ENCODE measurements at places on chromosomes 5 and 9.

GRCh38 chr5:154287136-154287535 lies 96.6 kb downstream of the GALNT10 start:
- DNase-seq, result no peak

- DNase-seq, result no peak
Measured at GRCh38 chr5:56561-57290, 35.2 kb upstream of the PLEKHG4B start.

DNA sequence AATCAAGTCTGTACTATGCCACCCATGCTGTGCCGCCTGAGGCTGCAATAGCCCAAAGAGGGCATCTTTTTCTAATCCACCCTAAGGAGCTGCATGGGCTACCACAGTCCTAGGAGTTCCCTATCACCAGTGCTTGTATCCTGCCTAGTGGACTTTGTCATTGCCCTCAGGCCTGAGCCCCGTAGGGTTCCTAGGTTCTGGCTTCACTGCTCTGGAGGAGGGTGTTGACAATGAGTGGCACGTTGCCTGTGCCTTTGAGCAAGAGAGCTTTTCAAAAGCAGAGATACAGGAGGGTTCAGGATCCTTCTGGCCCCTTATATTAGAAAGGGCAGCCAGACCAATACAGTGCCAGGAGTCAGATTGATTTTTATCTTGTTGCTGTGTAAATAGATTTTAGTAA lies 93.0 kb downstream of the PRDM6 start:
- no peak for DNase-seq

DNA sequence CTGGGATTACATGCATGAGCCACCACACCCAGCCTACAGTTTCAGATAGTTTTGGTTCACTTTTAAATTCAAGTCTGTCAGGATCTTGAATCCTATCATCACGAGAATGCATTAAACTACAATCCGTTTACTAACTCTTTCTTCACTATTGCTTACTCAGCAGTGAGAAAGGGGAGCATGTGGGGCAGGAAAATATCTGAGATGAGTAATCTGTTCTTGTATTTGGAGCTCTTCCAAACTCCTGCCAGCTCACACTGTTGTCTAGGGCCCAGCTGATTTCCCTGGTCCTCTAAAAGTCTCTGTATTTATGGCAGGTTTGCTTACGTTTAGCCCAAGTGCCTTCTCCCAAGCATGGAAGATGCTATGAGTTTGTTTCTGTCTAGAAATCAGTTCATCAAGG lies 152.2 kb downstream of the FGF18 start:
- DNase-seq, result no peak

GRCh38 chr9:134736791-134737497 lies 95.3 kb downstream of the COL5A1 start:
- no peak for DNase-seq

DNA sequence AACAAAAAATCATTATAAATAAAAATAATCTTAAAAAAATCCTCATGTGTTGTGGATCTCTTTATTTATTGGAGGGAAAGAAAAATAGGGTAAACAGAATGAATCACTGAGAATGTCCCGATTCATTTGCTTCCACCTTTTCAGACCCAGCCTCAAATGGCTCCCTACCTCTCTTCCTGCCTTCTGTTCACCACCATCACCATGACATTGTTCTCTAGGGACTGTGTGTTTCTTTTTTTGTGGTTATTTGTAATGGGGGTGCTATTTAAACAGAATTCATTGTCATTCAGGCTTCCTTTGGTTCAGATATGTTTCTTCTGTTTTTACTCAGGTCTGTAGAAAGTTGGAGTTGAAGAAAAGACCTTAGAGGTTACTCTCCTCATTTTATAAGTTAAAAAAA lies 198.2 kb downstream of the KIF4B start:
- no peak for DNase-seq

DNA sequence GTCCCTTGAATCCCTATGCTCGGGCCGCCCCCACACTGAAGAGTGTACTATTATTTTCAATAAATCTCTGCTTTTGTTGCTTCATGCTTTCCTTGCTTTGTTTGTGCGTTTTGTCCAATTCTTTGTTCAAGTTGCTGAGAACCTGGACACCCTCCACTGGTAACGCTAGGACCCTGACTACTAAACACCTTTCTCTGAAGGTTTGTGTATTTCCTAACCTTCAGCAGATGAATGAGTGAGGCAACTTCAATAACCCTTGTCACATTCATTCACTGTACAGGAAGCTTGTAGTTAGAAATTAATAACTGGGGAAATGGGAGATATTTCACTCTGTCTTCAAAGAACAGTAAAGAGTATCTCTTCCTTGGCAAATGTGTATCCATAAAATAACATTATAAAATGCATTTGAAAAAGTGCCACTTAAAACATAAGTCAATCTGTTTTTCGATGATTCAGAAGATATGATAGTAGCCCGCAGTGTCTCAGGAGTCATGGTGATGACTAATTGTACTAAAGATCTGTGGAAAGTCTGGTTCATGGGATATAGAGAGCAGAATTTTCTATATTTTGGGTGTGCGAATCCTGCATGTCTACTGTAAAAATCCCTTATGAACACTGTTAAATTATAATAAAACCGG lies 43.2 kb upstream of the ANKH start:
- no peak for DNase-seq

GRCh38 chr5:55102348-55102747 lies at the start of gene GZMA:
Gene GZMA (plus strand): TSS chr5:55102646. CDS start chr5:55102683, 37 bp downstream.
- no peak for DNase-seq

DNA sequence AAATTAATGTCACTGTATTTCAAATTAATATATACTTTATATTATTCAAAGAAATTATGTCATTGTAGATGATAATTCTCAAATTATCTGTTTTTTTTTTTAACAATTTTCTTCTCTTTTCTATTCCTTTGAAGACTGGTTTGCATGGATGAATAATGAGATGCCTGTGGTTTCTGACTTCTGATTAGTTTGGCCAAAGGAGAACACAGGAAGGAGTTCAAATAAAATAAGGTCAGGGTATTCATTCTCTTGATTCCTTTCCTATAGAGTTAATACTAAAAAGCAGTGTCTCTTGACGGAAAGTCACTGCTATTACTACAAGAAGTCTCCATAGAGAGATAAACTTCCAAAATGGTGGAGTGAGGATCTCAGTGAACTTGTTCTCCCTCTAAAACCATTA lies 279.6 kb upstream of the FTMT start:
- DNase-seq, result no peak

GRCh38 chr5:107508097-107508496 lies 162.6 kb downstream of the EFNA5 start:
- DNase-seq, result no peak

DNA sequence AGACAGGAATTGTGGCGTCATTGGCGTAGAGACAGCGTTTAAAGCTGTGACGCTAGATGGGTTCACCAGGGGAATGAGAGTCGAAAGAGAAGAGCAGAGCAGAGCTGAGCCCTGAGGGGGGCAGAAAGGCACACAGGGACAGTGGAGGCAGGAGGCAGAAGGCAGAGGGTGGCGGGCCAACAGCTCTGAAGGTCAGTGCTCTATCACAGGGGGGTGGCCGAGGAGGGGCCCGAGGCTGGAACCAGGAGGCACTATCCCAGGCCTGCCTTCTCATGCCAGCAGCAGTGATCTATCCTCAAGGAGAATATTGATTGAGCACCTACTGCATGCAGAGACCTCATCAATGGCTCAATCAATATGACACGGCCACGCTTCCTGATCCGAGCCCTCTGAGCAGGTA lies 132.4 kb downstream of the KCNIP1 start:
- no peak for DNase-seq

Measured in activated CD8-positive, alpha-beta memory T cell treated with anti-CD3 and anti-CD28 coated beads for 1 hour (primary cell).